ENCODE measurements at places on chromosomes 4 and X. TPM values are rescaled to one million over a fixed set of nuclear protein-coding genes. Genes with fewer than 3 reads are reported as not detected.

DNA sequence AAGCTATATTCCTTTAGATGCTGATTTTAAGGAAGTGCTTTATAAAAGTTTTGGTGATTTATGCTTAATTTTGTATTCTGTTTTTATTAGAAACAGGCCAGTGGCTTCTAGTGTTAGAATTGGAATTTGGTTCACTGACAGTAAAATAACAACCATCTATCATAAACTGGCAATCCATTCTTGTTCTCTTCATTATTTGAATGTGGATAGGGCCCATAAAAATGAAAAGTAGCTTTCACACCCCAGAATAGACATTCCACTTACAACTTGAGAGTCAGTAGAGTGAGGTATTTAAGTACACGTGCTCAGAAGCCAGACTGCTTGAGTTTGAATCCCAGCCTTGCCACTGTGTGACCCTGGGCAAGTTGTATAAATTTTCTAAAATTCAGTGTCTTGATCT, 232.4 kb upstream of the CTSO start:
- no peak overlapping the region for H3K27ac ChIP-seq
- H3K36me3 ChIP-seq, result no peaks in the 10 kb centered on the region
- no peaks in the 10 kb centered on the region for H3K4me1 ChIP-seq
- DNase-seq, result no peak
- no peaks in the 10 kb centered on the region for H3K27me3 ChIP-seq

- H3K4me3 ChIP-seq, result peak overlapping the region; percentile 64
- peak; percentile 31 for DNase-seq
- peaks cover 10% of the 10 kb centered on the region for H3K27me3 ChIP-seq
- H3K36me3 ChIP-seq, result peaks cover under 1% of the 10 kb centered on the region
- peak overlapping the region; percentile 67 for H3K27ac ChIP-seq
Measured at GRCh38 chrX:40105835-40106675, 8.3 kb upstream of the BCOR start.

DNA sequence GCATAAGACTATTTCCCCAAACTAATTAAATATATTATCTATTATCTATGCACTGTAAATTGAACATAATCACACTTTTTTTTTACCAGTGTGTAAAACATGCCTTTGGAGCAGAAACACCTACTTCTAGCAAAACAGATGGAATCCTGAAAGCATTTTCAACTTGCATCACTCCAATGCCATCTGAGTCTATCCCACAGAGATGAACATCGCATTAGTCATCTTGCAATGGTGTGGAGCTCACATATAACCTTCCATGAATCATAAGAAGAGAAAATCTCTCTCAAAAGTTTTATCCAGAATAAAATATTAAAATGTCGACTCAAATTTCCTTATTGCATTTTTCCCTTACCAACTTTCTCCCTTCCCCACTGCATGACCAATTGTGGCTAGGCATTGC, 406.7 kb upstream of the ACTRT1 start:
- no peak overlapping the region for H3K4me3 ChIP-seq
- peaks cover 1% of the 10 kb centered on the region for H3K36me3 ChIP-seq
- DNase-seq, result no peak
- H3K27me3 ChIP-seq, result no peaks in the 10 kb centered on the region

GRCh38 chr4:11605597-11605996, 176.9 kb upstream of the HS3ST1 start:
- no peak for DNase-seq
- H3K4me1 ChIP-seq, result no peaks in the 10 kb centered on the region
- H3K4me3 ChIP-seq, result no peak overlapping the region
- no peaks in the 10 kb centered on the region for H3K27me3 ChIP-seq
- H3K27ac ChIP-seq, result no peak overlapping the region

DNA sequence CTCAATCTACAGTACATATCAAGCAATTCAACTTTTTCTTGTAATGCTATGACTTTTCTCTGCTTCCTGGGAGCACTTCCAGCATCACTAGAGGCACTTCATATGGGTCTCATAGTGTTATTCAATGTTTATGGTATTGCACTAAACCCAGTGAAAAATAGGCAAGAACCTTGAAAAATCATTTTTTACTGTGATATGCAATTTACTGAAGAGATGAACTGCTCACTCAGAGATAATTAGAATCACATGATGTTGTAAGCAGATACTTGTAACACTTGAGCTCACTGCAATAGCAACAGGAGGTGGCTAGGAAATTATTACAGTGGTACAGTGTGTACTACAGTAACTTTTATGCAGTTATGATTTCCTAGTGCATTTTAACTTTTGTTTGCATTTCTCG, 93.3 kb downstream of the RASGEF1B start:
- H3K4me1 ChIP-seq, result peaks cover 52% of the 10 kb centered on the region
- no peak for DNase-seq
- H3K27me3 ChIP-seq, result no peaks in the 10 kb centered on the region
- H3K27ac ChIP-seq, result peak overlapping the region; percentile 29

DNA sequence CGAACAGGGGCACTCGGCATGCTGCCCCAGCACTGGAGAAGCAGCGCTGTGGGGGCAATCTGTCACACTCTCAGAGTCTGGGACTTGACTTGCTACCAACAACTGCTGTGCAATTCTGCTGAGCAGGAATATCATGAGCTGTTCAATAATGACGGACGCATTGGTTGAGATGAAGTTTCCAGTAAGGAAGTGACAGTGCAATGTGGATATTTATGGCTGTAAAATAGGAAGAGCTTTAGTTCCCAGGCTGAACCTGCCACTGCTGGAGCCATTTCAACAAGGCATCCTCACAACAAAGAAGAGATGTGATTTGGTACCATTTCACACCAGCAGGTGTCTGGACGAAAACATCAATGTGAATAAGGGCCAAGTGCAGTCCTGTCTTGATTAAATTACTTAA, 24.2 kb downstream of the CHST7 start:
- no peaks in the 10 kb centered on the region for H3K27me3 ChIP-seq
- H3K4me1 ChIP-seq, result no peaks in the 10 kb centered on the region
- H3K4me3 ChIP-seq, result no peak overlapping the region
- DNase-seq, result no peak
- H3K27ac ChIP-seq, result no peak overlapping the region
- H3K36me3 ChIP-seq, result peaks cover 5% of the 10 kb centered on the region

GRCh38 chr4:37803348-37803973, 23.0 kb upstream of the PGM2 start:
- H3K27me3 ChIP-seq, result no peaks in the 10 kb centered on the region
- no peak overlapping the region for H3K27ac ChIP-seq
- peaks cover 7% of the 10 kb centered on the region for H3K4me1 ChIP-seq
- H3K36me3 ChIP-seq, result no peaks in the 10 kb centered on the region
- no peak overlapping the region for H3K4me3 ChIP-seq

- H3K27ac ChIP-seq, result no peak overlapping the region
- H3K36me3 ChIP-seq, result no peaks in the 10 kb centered on the region
- no peak for DNase-seq
- peaks cover 6% of the 10 kb centered on the region for H3K4me1 ChIP-seq
- peaks cover 50% of the 10 kb centered on the region for H3K27me3 ChIP-seq
Measured at GRCh38 chr4:154414796-154415195, 76.8 kb downstream of the DCHS2 start.

DNA sequence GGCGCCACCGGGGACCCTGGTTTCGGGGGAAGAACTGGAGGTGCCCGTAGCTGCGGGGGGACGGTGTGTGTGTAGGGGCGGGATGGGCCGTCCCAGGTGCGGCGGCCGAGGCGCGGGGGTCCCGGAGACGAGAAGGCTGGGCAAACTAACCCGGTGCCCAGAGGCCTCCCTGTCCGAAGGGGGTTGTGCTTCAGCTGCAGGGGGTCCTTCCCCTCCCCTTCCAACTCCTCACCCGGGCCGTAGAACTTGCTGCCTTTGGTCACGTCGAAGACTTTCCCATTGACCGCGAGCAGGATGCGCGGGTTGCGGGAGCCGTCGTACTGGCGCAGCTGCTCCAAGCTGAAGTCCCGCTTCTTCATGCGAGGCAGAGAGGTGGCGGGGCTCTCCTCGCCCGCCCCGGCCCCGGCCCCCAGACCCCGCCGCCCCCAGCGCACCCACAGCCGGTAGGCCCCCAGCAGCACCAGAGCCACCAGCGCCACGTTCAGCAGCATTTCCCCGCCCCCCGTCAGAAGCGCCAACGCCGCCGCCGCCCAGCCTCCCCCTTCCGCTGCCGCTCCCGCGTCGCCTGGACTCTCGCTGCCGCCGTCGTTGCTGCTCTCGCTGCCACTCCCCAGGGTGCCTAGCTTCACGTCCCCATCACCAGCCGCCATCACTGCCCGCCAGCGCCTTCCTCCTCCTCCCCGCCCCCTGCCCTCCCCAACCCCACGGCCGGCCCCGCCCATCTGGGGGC, at the start of gene PGRMC2:
TSS of gene PGRMC2 (minus strand) at position 673 of the 730 bp plus-strand sequence. CDS start at position 650, 23 bp downstream.
- peaks cover 23% of the 10 kb centered on the region for H3K4me1 ChIP-seq
- peak within 1 kb of the TSS; percentile 96 for H3K4me3 ChIP-seq
- no peaks in the 10 kb centered on the region for H3K27me3 ChIP-seq

The SERPINA7 gene
- total RNA-seq, result not detected

The TEX11 gene
- 6.5 TPM for total RNA-seq

The FABP2 gene
- not detected for total RNA-seq

The MTMR8 gene
- total RNA-seq, result 6.0 TPM

Measured in progenitor cell of endocrine pancreas (in vitro differentiated cells).